ENCODE measurements at places on chromosomes 6 and 20.

DNA sequence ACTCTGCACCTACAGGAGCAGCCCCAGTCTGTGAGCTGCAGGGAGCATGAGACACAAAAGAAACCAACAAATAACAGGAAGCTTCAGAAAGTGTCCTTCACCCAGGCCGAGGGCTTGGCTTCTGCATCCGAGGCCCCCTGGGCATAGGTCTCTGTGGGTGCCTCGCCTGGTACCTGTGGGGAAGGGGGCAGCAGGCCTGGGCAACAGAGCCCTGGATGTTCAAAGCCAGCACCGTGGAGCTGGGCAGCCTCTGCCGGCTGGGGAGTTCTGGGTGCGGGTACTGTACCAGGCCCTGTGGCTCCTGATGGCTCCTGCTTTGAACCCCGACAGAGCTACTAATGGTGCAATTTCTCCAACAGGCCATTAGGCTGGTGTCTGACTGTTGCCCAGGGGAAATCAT lies 55.7 kb downstream of the TMEM242 start:
- H3K27me3 ChIP-seq, result no peaks in the 10 kb centered on the region
- no peaks in the 10 kb centered on the region for H3K36me3 ChIP-seq
- H3K27ac ChIP-seq, result no peak overlapping the region
- no peak overlapping the region for H3K4me3 ChIP-seq

GRCh38 chr20:47027042-47027441 lies 132.4 kb downstream of the EYA2 start:
- H3K36me3 ChIP-seq, result no peaks in the 10 kb centered on the region
- no peak overlapping the region for H3K4me3 ChIP-seq
- no peaks in the 10 kb centered on the region for H3K27me3 ChIP-seq
- H3K4me1 ChIP-seq, result no peaks in the 10 kb centered on the region
- H3K27ac ChIP-seq, result no peak overlapping the region

- no peaks in the 10 kb centered on the region for H3K27me3 ChIP-seq
- H3K27ac ChIP-seq, result no peak overlapping the region
- no peak overlapping the region for H3K4me3 ChIP-seq
- peaks cover 3% of the 10 kb centered on the region for H3K4me1 ChIP-seq
- H3K36me3 ChIP-seq, result no peaks in the 10 kb centered on the region
These were observed 58.5 kb downstream of the GPR6 start for GRCh38 chr6:110036408-110037302.

- H3K27me3 ChIP-seq, result no peaks in the 10 kb centered on the region
- no peak for DNase-seq
- H3K36me3 ChIP-seq, result no peaks in the 10 kb centered on the region
- H3K27ac ChIP-seq, result no peak overlapping the region
- H3K4me3 ChIP-seq, result no peak overlapping the region
These were observed 2.3 kb downstream of the DSTN start for GRCh38 chr20:17572034-17572638.

DNA sequence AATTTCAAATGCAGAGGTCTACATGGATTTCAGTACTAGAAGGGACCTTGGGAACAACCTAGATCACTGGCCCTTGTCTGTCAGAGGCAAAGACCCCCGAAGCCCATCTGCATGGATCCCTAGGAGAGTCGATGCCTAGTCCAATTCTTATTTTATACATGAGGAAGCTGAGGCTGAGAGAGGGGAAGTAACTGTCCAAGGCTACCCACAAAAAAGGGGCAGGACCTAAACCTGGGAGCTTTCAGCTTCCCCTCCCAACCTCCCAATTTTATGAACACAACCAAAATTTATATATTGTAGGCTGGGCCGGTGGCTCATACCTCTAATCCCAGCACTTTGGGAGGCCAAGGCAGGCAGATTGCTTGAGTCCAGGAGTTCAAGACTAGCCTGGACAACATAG lies 73.2 kb downstream of the TRERF1 start:
- no peak overlapping the region for H3K4me3 ChIP-seq
- H3K4me1 ChIP-seq, result no peaks in the 10 kb centered on the region
- H3K27ac ChIP-seq, result no peak overlapping the region
- H3K27me3 ChIP-seq, result no peaks in the 10 kb centered on the region
- DNase-seq, result no peak

GRCh38 chr20:48733296-48733790 lies 94.5 kb downstream of the PREX1 start:
- no peak overlapping the region for H3K4me3 ChIP-seq
- DNase-seq, result no peak
- no peaks in the 10 kb centered on the region for H3K36me3 ChIP-seq
- H3K27ac ChIP-seq, result no peak overlapping the region

- DNase-seq, result no peak
- no peaks in the 10 kb centered on the region for H3K36me3 ChIP-seq
- no peaks in the 10 kb centered on the region for H3K27me3 ChIP-seq
These were observed 140.6 kb upstream of the SCGN start for GRCh38 chr6:25511376-25511775.

DNA sequence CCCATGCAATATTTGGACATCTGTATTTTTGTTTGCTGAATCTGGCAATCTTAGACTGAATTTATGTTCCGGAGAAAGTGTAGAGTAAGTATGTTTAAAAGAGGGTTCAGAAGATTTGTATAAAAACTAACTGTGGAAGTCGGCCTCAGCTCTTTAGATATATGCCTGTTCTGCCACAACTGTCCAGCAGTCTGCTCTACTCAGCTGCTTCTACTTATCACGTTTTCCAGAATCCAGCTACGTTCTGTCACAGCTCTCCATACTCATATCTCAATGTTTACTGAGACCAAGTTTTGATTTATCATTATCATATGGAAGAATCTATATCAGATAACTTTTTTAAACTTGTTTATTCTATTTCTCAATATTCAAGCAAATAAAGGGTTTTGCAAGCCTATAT lies 721.3 kb downstream of the EYS start:
- H3K27ac ChIP-seq, result no peak overlapping the region
- H3K4me3 ChIP-seq, result no peak overlapping the region
- no peaks in the 10 kb centered on the region for H3K27me3 ChIP-seq
- no peaks in the 10 kb centered on the region for H3K4me1 ChIP-seq
- DNase-seq, result no peak

- H3K27me3 ChIP-seq, result no peaks in the 10 kb centered on the region
- no peaks in the 10 kb centered on the region for H3K36me3 ChIP-seq
- no peak for DNase-seq
- no peaks in the 10 kb centered on the region for H3K4me1 ChIP-seq
- no peak overlapping the region for H3K4me3 ChIP-seq
These were observed 171.3 kb downstream of the TPBG start for GRCh38 chr6:82534876-82535275.

- no peak overlapping the region for H3K27ac ChIP-seq
- no peaks in the 10 kb centered on the region for H3K36me3 ChIP-seq
- H3K27me3 ChIP-seq, result no peaks in the 10 kb centered on the region
- no peaks in the 10 kb centered on the region for H3K4me1 ChIP-seq
- no peak for DNase-seq
These were observed 143.6 kb upstream of the TMEM170B start for GRCh38 chr6:11393713-11394627.

- H3K27ac ChIP-seq, result no peak overlapping the region
- no peak for DNase-seq
- H3K4me3 ChIP-seq, result no peak overlapping the region
- no peaks in the 10 kb centered on the region for H3K36me3 ChIP-seq
- no peaks in the 10 kb centered on the region for H3K4me1 ChIP-seq
These were observed 936.6 kb upstream of the MAP3K7 start for GRCh38 chr6:91523511-91523910.

GRCh38 chr6:77548190-77548589 lies 84.9 kb upstream of the HTR1B start:
- H3K36me3 ChIP-seq, result no peaks in the 10 kb centered on the region
- no peak overlapping the region for H3K27ac ChIP-seq
- H3K4me3 ChIP-seq, result no peak overlapping the region

DNA sequence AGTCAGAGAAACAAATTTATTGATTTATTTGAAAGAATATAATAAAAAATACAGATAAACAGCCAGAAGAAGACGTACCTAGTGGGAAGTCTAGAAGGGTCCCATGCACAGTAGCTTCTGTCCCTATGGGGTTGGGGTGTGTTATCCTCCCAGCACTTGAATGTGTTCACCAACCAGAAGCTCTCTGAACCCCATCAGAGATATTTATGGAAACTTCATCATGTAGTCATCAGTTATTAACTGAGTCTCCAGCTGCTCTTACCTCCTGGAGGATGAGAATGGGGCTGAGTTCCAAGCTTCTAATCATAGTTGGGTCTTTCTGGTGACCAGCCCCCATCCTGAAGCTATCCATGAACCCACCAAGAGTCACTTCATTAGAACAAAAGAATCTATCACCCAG lies 15.4 kb upstream of the USP45 start:
- H3K36me3 ChIP-seq, result peaks cover 30% of the 10 kb centered on the region
- no peak overlapping the region for H3K4me3 ChIP-seq
- DNase-seq, result no peak
- no peak overlapping the region for H3K27ac ChIP-seq
- H3K27me3 ChIP-seq, result no peaks in the 10 kb centered on the region

DNA sequence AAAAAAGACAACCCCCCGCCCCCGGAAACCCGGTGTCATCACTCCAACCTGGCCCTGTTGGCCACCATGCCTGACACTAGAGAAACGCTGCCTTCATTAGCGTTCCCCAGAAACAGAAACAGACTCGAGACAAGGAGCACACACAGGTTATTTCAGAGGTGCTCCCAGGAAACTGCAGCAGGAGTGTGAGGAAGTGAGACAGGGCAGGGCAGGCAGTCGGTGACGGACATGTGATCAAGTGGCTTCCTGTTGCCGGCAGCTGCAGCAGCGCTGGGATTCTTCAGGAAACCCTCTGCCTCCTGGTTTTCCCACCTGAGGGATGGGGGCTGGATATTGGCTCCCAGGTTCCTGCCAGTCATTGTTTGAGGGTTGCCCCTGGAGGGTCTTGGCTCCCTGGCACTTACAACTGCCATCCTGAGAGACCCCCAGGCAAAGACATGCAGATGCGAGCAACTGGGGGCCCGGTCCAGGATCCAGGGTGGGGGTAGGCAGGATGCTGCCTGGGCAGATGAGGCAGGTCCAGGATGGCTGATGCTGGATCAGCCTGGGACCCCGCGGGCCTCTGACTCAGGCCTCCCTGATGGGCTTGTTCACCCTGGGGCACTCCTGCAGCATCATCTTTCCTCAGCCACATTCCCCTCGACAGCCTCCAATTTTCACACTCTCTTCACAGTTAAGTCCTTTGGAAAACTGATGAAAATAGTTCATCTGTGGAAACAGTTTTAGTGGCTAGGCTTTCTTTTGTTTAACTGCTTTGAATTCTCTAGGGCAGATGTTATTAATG lies 150.7 kb upstream of the SYNDIG1 start:
- H3K4me3 ChIP-seq, result no peak overlapping the region
- H3K27ac ChIP-seq, result no peak overlapping the region
- H3K27me3 ChIP-seq, result no peaks in the 10 kb centered on the region
- DNase-seq, result no peak

DNA sequence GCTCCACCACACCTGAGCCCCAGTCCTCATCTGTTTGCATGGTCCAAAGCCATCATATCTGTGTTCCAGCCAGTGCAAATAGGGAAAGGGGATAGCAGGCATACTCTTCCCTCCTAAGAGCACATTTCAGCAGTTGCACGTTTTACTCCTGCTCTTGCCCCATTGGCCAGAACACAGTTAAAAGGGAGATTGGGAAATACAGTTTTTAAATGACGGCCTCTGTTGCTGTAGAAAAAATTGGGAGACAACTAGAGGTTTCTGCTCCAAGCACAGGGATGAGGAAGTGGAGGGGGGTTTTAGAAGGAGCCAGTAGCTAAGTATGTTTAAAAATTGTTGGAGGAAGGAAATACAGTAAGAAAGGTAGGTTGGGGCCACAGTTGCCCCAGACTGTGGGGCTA lies 14.6 kb upstream of the STK35 start:
- H3K27me3 ChIP-seq, result no peaks in the 10 kb centered on the region
- DNase-seq, result no peak
- no peak overlapping the region for H3K4me3 ChIP-seq
- H3K4me1 ChIP-seq, result peaks cover 11% of the 10 kb centered on the region

DNA sequence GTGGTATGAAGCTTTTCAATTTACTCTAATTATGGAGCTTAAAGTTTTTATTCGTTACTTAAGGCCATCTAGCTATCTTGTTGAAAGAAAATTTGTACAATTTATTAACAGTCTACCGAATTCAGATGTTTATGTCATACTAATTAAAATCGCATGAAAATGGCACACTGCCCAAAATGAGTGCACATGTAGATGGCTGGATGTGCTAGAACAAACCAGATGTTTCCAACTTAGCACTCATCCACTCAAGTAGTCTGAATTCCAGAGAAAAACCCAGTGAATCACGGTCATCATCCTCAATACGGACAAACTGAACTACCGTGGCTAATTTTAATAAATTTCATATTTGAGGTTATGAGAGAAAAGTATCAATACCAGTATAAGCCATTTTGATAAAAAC lies 70.4 kb downstream of the COL12A1 start:
- no peak for DNase-seq
- H3K27ac ChIP-seq, result no peak overlapping the region
- no peaks in the 10 kb centered on the region for H3K27me3 ChIP-seq
- H3K36me3 ChIP-seq, result no peaks in the 10 kb centered on the region
- no peak overlapping the region for H3K4me3 ChIP-seq

GRCh38 chr6:92962846-92963245 lies 456.5 kb downstream of the EPHA7 start:
- DNase-seq, result no peak
- no peak overlapping the region for H3K4me3 ChIP-seq
- no peaks in the 10 kb centered on the region for H3K27me3 ChIP-seq
- H3K4me1 ChIP-seq, result no peaks in the 10 kb centered on the region

- H3K27ac ChIP-seq, result no peak overlapping the region
- no peaks in the 10 kb centered on the region for H3K27me3 ChIP-seq
- H3K36me3 ChIP-seq, result no peaks in the 10 kb centered on the region
- H3K4me1 ChIP-seq, result no peaks in the 10 kb centered on the region
- no peak overlapping the region for H3K4me3 ChIP-seq
- DNase-seq, result no peak
These were observed 99.8 kb downstream of the OPRM1 start for GRCh38 chr6:154138793-154139192.

DNA sequence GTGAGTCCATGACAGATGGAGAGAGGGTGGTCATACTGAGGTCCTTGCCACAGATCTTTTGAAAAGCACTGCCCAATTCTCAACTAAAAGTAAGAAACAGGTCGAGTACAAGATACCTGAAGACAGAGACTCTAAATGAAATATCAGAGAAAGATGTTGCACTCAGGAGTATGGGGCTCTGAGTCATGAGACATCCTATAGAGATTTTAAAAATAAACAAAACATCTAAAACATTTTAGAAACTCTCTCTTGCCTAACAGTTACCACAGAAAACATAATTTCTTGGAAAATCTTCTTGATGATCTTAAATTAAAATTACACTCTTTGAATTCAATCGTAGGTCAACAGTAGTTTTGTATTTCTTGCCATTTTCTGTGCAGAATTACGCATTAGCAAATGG lies 348.9 kb upstream of the MARCKS start:
- H3K27ac ChIP-seq, result no peak overlapping the region
- H3K36me3 ChIP-seq, result no peaks in the 10 kb centered on the region
- H3K4me3 ChIP-seq, result no peak overlapping the region
- H3K4me1 ChIP-seq, result no peaks in the 10 kb centered on the region

- no peak overlapping the region for H3K4me3 ChIP-seq
- H3K4me1 ChIP-seq, result no peaks in the 10 kb centered on the region
- H3K27me3 ChIP-seq, result no peaks in the 10 kb centered on the region
- H3K36me3 ChIP-seq, result no peaks in the 10 kb centered on the region
- H3K27ac ChIP-seq, result no peak overlapping the region
These were observed 15.2 kb downstream of the HNF4A start for GRCh38 chr20:44370639-44371218.

- DNase-seq, result peak; percentile 51
- no peak overlapping the region for H3K4me3 ChIP-seq
- no peak overlapping the region for H3K27ac ChIP-seq
- no peaks in the 10 kb centered on the region for H3K36me3 ChIP-seq
These were observed 198.3 kb downstream of the HTR1B start for GRCh38 chr6:77264970-77265369.
